ENCODE measurements at places on chromosomes 5 and 9.

- no peak for DNase-seq
Observed at GRCh38 chr5:91291628-91292569, 91.2 kb downstream of the ARRDC3 start.

- DNase-seq = no peak
Observed at GRCh38 chr5:131280417-131280816, 16.6 kb downstream of the CDC42SE2 start.

DNA sequence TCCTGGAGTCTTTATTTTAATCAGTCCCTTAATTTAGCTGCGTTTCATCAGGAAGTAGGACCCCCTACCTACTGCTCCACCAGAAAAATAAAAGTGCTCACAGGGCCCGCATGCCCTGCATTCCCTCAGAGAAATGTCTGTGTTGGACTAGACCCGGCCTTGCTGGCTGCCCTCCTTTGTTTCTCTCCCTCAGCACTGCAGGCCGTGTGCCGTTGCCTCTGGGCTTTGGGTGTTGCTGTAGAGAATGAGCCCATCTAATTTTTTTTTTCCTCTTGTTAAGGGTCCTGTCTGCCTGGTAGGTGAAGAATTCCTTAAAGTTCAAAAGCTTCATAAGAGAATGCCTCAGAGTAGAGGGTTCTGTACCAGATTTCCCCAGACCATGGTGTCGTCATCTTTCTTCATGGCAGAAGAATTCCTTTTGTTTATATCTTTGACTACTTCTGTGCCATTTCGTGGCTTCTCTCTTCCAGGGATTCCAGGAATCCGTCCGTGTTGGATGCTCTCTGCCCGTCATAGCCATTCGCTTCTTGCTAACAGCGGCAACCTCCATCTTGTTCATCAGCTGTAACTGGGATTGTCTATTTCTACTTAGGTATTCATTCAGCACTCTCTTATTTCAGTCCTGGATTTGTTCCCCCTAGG is 49.8 kb upstream of the ANGPTL2 start:
- DNase-seq = no peak

GRCh38 chr5:103232393-103232999 is 26.1 kb upstream of the MACIR start:
- DNase-seq = no peak

GRCh38 chr5:154242964-154243376 is 52.4 kb downstream of the GALNT10 start:
- no peak for DNase-seq

- DNase-seq = no peak
Observed at GRCh38 chr5:80283360-80283759, 27.5 kb upstream of the SERINC5 start.

DNA sequence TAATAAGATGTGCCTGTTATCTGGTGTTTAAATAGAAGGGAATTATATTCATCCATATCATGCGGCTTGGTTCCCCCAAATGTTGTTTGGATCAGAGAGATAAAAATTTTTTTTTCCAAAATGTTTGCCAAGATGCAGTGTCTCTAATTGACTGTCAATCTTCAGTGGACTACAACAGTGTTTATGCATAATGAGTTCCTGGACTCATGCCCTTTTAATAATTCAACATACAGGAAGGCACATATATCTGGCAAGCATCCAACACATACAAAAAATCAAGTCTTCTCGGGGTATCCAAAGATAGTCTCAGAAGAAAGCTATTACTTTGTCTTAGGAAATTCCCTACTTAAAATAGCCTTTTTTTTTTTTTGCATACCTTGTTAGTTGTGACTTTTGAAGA is 1534.7 kb downstream of the EFNA5 start:
- no peak for DNase-seq

DNA sequence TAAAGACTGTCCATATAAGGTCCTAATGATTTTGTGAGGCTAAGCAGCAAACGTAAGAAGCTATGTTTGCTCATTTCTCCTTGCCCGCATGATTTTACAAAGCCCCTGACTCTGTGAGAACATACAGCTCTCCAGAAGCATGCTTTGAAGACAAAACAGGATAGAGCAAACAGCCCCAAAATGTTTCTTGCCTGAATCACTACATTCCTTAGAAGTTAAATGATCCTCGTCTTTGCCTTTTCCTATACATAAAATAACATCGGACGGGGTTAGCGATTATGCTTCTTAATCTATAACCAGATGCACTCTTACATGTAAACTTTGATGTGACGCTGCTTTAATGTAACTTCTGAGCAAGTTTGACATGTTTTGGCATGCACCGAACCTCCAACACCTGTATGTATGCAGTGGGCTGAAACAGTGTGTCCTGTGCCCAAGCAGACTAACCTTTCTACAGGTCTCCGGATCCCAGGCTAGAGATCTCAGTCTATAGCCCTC is 353.7 kb downstream of the CETN3 start:
- no peak for DNase-seq

GRCh38 chr9:125867751-125868415 is 120.7 kb downstream of the PBX3 start:
- DNase-seq = no peak
